Activated CD8-positive, alpha-beta memory T cell treated with anti-CD3 and anti-CD28 coated beads, Interleukin-2, amount 10 ng/mL, durations not matched to agents 7 days and 5 days (primary cell): ENCODE measurements at places on chromosomes 12 and 14. TPM values are rescaled to one million over a fixed set of nuclear protein-coding genes. Genes with fewer than 3 reads are reported as not detected.

GRCh38 chr12:104637604-104638003 is 180.9 kb downstream of the CHST11 start:
- H3K36me3 ChIP-seq: peaks cover 57% of the 10 kb centered on the region
- no peak for DNase-seq
- H3K27me3 ChIP-seq: no peaks in the 10 kb centered on the region
- peak overlapping the region; percentile 35 for H3K27ac ChIP-seq

DNA sequence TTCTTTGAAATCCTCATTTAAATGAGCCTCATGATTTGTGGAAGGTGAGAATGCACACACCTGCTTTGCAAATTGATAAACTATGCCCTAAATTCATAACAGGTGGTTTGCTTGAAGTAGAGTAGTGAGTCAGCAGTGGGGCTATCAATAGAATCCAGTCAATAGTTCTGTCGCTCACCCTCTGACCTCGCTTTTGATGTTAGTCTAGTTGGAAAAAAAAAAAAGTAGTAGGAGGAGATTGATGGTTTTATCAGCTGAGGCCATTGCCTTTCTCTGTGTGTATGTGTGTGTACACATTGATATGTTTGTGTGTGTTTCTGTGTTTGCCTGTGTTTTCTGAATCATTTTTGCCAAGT is 267.3 kb downstream of the SNAPC1 start:
- H3K36me3 ChIP-seq: no peaks in the 10 kb centered on the region
- no peak overlapping the region for H3K4me3 ChIP-seq
- peaks cover 6% of the 10 kb centered on the region for H3K27me3 ChIP-seq
- H3K4me1 ChIP-seq: no peaks in the 10 kb centered on the region
- no peak for DNase-seq

DNA sequence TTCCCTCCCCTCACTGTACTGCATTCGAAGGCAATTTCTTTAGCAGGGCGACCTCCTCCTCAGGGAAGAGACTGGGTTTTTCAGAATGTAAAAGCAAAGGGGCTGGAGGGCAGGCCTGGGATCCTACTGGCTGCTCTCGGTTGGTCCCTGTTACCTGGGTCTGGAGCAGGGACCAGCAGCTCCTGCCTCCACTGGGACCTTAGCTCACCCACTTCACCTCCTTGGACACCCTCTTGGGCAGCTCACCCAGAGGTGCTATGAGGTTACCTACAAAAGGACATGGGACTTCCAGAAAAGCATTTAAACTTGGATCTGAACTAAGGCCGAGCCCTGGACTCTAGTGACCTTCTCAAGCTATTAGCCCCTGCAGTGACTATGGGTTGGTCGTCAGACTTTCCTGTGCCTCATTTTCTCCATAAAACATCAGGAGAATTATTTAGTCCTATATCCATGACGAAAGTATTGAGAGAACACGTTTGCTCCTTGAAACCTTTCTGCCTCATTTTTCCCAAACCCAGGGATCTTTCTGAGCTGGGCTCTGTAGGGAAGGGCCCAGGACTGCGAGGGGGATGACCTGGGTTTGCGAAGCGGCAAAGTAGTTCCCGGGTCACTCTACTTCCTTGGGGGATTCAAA is 65.0 kb downstream of the FBXL14 start:
- H3K4me1 ChIP-seq: peaks cover 31% of the 10 kb centered on the region
- DNase-seq: no peak

DNA sequence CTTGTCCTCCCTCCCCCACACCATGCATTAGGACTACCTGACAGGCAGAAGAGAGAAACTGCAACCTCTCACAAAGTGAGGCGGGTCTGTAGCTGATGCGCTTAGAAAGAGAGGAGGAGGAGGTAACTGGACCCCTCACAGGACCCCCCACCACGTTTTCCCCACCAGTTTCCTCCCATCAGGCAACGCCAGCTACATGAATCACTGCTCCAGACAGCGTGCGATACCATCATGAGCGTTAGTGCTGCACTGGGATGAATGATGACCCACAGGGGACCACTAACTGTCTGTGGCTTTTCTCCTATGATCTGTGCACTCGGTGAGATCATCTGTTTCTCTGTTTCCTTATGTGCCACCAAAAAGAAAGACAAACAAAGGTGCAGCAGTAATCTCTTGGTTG is 77.7 kb downstream of the KCNK10 start:
- DNase-seq: no peak
- H3K4me3 ChIP-seq: no peak overlapping the region
- no peaks in the 10 kb centered on the region for H3K36me3 ChIP-seq
- H3K4me1 ChIP-seq: no peaks in the 10 kb centered on the region
- H3K27ac ChIP-seq: no peak overlapping the region

LGR5 gene
- total RNA-seq: not detected

DNA sequence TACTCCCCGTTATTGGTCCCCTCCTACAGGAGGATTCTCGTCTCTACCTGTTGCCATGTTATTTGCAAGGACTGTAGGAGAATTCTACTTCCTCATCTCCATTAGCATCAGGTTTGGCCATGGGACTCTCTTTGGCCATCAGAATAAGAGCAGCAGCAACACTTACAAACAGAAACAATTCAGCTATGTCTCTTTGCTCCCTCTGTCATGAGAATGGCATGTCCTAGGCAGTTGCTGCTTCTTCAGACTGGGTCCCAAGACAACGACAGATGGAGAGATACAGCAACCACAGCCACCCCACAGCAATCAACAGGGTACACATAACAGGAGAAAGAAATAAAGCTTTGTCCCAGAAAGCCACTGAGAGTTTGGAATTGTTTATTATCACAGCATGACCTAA is 19.7 kb downstream of the SLC41A2 start:
- no peak overlapping the region for H3K4me3 ChIP-seq
- no peak for DNase-seq
- peaks cover 8% of the 10 kb centered on the region for H3K27me3 ChIP-seq
- H3K36me3 ChIP-seq: peaks cover 3% of the 10 kb centered on the region

- no peak for DNase-seq
- peaks cover 2% of the 10 kb centered on the region for H3K4me1 ChIP-seq
- H3K36me3 ChIP-seq: peaks cover 12% of the 10 kb centered on the region
- H3K27me3 ChIP-seq: no peaks in the 10 kb centered on the region
Measured at GRCh38 chr12:11687528-11687927, 38.1 kb downstream of the ETV6 start.

GRCh38 chr12:3579446-3580093 is 88.6 kb downstream of the PRMT8 start:
- H3K36me3 ChIP-seq: no peaks in the 10 kb centered on the region
- no peak overlapping the region for H3K4me3 ChIP-seq
- H3K27me3 ChIP-seq: peaks cover 8% of the 10 kb centered on the region
- H3K27ac ChIP-seq: no peak overlapping the region
- DNase-seq: no peak
- no peaks in the 10 kb centered on the region for H3K4me1 ChIP-seq

DNA sequence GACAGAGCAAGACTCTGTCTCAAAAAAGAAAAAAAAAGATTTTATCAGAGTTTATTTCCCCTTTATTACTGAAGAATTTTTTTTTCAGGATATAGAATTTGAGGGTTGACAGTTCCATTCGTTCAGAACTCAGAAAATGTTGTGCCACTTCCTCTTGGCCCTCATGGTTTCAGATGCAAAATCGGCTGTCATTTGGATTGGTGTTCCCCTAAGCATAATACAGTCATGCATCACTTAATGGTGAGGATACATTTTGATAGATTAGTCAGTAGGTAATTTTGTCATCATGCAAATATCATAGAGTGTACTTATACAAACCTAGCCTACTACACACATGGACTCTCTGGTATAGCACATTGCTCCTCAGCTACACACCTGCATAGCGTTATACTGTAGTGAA is 263.9 kb upstream of the RTL1 start:
- no peak for DNase-seq
- H3K4me1 ChIP-seq: no peaks in the 10 kb centered on the region
- H3K4me3 ChIP-seq: no peak overlapping the region
- H3K27me3 ChIP-seq: peaks cover 6% of the 10 kb centered on the region
- no peak overlapping the region for H3K27ac ChIP-seq
- no peaks in the 10 kb centered on the region for H3K36me3 ChIP-seq

GRCh38 chr12:106644335-106645073 is 61.7 kb downstream of the RFX4 start:
- H3K4me1 ChIP-seq: no peaks in the 10 kb centered on the region
- no peak overlapping the region for H3K27ac ChIP-seq
- no peak for DNase-seq
- peaks cover 2% of the 10 kb centered on the region for H3K27me3 ChIP-seq
- no peak overlapping the region for H3K4me3 ChIP-seq
- no peaks in the 10 kb centered on the region for H3K36me3 ChIP-seq

ANO2 gene
- not detected for total RNA-seq

RNASE1 gene
- total RNA-seq: not detected

TRAF3 gene
- total RNA-seq: 78.1 TPM

DNA sequence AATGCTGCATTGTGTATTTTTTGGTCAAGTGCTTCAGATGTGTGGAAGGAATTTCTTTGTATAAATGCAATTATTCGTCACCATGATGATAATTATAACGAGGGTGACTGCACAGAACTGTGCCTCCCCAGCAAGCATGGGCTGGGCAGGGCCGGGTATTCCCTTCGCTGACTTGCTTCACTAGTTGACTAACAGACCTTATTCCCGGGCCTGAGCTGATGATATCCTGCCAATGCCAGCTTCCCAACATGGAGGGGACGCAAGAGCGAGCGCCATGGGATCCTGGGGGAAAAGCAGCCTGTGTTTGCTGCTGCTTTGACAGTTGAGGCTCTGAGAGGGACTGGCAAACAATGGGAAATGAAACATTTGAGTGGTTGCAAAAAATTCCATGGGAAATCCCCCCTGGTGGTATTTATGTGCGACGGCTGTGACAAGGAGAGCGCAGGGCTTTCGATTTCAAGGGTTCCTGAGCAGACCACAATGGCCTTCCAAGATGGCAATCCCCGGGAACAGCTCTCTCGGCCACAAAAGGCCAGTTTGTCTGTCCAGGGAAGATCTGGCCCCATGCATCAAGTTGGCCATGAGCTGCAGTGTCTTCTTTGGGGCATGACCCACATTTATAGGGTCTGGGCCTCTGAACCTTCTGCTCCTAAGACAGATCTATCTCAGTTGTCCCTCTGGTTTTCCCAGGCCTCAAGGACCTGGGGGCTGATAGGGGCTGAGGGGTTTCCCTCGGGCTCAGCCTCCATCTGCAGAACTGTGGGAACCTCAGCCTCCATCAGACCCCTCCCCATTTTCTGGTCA is 21.9 kb upstream of the MAP1LC3B2 start:
- peak overlapping the region; percentile 81 for H3K27ac ChIP-seq
- peaks cover 2% of the 10 kb centered on the region for H3K27me3 ChIP-seq
- H3K4me3 ChIP-seq: peak overlapping the region; percentile 33
- DNase-seq: no peak
- peaks cover 48% of the 10 kb centered on the region for H3K4me1 ChIP-seq

DNA sequence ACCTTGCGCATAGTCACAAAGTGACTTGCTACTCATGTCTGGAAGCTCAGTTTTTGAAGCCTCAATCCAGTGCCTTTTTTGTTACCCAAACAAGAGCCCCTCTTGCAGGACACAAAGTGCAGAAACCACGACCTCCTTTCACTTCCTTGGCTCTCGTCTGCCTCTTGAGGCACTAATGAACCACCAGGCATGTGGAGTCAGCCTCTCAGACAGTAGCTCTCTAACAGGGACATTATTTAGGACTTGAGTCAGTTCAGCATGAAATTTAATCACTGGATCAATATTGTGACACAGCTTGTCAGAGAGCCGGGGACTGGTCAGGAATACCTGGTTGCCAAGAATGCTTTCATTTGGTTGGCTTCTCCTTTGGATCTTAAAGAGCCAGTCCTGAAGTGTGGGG is 46.7 kb downstream of the HSPB8 start:
- H3K4me1 ChIP-seq: no peaks in the 10 kb centered on the region
- no peaks in the 10 kb centered on the region for H3K36me3 ChIP-seq
- H3K27me3 ChIP-seq: no peaks in the 10 kb centered on the region
- H3K27ac ChIP-seq: no peak overlapping the region
- no peak overlapping the region for H3K4me3 ChIP-seq

- DNase-seq: no peak
- H3K27ac ChIP-seq: no peak overlapping the region
- H3K4me1 ChIP-seq: no peaks in the 10 kb centered on the region
- no peaks in the 10 kb centered on the region for H3K36me3 ChIP-seq
- H3K27me3 ChIP-seq: no peaks in the 10 kb centered on the region
Measured at GRCh38 chr14:80535171-80535570, 323.9 kb upstream of the DIO2 start.

GRCh38 chr12:122614839-122615238 is 87.8 kb downstream of the KNTC1 start:
- H3K27ac ChIP-seq: no peak overlapping the region
- peaks cover 59% of the 10 kb centered on the region for H3K36me3 ChIP-seq
- DNase-seq: no peak
- H3K4me3 ChIP-seq: no peak overlapping the region
- H3K27me3 ChIP-seq: no peaks in the 10 kb centered on the region

HEATR5A gene
- total RNA-seq: 8.4 TPM

GRCh38 chr14:105605464-105606304 is 79.3 kb downstream of the TMEM121 start:
- no peaks in the 10 kb centered on the region for H3K27me3 ChIP-seq
- H3K27ac ChIP-seq: no peak overlapping the region
- no peaks in the 10 kb centered on the region for H3K36me3 ChIP-seq
- H3K4me1 ChIP-seq: peaks cover 3% of the 10 kb centered on the region
- no peak overlapping the region for H3K4me3 ChIP-seq
- no peak for DNase-seq

- no peaks in the 10 kb centered on the region for H3K36me3 ChIP-seq
- peaks cover 11% of the 10 kb centered on the region for H3K4me1 ChIP-seq
- no peak for DNase-seq
- H3K27me3 ChIP-seq: no peaks in the 10 kb centered on the region
Measured at GRCh38 chr14:68955164-68955850, 23.8 kb downstream of the ACTN1 start.

FAM90A1 gene
- total RNA-seq: 0.14 TPM

DNA sequence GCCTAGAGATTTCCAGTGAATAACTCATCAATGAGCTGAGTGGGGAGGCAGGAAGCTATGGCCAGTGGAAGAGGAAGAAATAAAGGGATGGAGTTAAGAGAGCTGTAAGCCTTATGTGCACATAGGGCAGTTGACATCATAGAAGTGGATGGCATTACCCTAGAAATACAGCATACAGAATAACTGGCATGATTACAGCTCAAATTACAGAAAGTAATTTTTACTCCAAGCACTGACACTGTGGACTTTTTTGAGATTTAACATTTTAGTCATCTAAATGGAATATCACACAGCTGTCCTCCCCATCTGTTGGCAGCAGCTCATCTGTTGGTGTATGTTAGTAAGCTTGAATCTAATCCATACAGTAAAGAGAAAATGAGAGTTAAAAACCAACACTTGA is 5.4 kb upstream of the IPO8 start:
- no peak overlapping the region for H3K4me3 ChIP-seq
- H3K27me3 ChIP-seq: peaks cover 6% of the 10 kb centered on the region
- H3K27ac ChIP-seq: no peak overlapping the region
- no peak for DNase-seq
- H3K36me3 ChIP-seq: peaks cover 2% of the 10 kb centered on the region
- H3K4me1 ChIP-seq: peaks cover 8% of the 10 kb centered on the region

GRCh38 chr12:48182631-48183030 is 813 bp upstream of the CCDC184 start:
- peaks cover 22% of the 10 kb centered on the region for H3K4me1 ChIP-seq
- peak overlapping the region; percentile 87 for H3K4me3 ChIP-seq
- no peak for DNase-seq

GRCh38 chr12:111409403-111409779 is 3.7 kb downstream of the SH2B3 start:
- peaks cover 69% of the 10 kb centered on the region for H3K4me1 ChIP-seq
- H3K27me3 ChIP-seq: peaks cover 3% of the 10 kb centered on the region
- no peak for DNase-seq
